ENCODE measurements at places on chromosomes 4 and X.

DNA sequence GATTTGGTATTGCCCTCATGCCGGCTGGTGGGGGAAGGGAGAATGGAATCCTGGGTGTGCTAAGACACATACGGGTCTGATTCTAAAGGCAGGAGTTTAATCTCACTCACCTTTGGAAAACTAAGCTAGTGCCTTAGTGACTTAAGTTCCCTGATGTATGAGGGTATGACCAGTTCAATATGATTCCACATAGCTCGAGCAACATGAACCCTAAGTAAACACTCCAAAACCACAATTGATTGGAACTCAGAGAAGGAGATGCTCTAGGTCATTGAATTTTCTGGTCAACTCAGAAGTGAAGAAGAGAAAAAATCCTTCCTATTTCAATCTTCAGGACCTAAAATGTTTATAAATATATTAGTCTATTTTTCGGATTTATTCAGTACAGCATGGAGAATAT, 420.1 kb upstream of the INTU start:
- DNase-seq, result no peak

DNA sequence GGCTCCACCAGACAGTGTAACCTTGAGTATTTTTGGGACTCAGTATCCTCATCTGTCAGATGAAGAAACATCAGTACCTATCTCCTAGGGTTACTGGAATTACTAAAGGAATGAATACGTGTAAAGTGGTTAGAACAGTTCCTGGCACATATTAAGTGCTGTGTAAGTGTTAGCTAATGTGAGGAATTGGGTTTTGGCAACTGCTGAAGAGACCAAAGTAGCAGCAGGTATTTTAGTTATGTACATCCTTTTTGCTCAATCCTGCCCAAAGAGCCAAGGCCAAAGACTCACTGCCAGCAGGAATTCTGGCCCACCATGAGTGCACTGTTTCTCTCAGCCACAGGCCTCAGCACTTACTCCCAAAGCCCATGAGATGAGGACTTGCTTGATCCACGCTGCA, 16.7 kb upstream of the MCF2 start:
- no peak for DNase-seq

DNA sequence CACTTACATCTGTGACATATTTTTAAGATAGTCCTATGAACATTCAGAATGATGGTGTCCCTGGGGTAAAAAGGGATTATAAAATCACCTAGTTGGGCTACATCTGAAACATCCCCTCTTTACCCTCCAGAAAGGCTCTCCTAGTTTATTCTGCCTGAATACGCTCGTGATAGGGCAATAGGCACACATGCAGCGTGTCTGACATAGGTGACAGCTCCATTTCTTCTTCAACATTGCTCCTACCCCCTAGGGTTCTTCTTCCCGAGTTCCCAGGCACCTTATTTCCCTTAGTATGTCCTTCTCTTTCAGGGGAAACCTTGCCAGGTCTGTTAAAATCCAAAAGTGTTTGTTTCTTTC, 27.1 kb upstream of the CFAP299 start:
- DNase-seq, result no peak

DNA sequence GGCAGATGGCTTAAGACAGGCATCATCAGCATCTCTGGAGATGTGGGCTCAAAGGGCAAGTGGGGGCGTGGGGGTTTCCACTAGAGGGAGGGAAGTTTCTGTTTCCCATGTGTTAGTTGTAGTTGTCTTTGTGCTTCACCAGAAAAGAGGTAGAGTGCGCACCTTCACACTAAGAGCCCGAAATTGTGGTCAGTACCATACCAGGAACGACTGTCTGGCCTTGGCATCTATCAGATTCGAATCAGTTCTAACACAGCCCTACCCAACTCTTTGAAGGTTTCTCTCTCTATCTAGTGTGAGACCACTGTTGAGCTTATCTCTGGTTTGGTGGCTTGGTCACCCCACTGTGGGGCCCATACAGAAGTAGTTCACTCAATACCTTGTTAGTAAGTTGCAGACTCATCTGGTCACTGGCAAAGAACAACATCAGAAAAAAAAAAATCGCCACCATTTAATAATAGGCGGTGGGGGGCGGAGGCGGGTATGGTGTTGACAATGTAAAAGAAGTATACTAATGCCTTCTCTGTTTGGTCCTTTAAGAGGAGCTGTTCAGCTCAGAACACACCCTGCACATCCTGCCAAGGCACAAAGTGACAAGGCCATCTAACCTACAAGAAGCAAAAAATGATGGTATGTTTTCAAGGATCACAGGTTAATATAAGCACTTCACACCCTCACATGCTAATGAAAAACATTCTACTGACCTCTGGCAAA, 71.1 kb downstream of the NYX start:
- DNase-seq, result no peak
